ENCODE measurements at places on chromosomes 2 and 18.

- no peak for DNase-seq
These were observed 1.0 kb upstream of the AAK1 start for GRCh38 chr2:69644506-69644979.

DNA sequence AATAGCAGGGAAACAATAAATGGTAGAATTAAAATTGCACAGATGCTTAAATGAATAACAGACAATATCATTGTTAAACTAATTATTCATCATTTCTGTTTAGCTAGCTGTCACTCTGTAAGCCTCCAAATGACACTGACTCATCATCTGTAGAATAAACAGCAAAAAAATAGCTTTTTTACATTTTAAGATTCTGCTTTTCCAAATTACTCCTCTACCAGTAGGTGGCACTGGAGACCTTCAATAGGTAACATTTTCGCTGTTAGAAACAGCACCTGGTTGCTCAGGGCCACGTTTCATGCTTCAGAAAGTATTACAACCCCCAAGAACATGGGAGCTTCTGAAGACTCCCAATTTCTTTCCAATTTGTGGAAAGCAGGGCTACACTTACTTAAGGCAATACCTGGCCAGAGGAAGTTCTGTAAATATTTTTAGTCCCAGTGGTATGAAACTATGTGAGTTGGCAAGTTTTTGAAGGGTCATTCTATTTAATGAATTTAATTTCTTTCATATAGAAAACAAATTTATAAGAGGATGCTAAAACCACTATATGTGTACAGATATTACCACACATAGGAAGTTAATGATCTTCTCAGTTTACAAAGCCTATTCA, 45.4 kb downstream of the TTN start:
- DNase-seq: no peak

DNA sequence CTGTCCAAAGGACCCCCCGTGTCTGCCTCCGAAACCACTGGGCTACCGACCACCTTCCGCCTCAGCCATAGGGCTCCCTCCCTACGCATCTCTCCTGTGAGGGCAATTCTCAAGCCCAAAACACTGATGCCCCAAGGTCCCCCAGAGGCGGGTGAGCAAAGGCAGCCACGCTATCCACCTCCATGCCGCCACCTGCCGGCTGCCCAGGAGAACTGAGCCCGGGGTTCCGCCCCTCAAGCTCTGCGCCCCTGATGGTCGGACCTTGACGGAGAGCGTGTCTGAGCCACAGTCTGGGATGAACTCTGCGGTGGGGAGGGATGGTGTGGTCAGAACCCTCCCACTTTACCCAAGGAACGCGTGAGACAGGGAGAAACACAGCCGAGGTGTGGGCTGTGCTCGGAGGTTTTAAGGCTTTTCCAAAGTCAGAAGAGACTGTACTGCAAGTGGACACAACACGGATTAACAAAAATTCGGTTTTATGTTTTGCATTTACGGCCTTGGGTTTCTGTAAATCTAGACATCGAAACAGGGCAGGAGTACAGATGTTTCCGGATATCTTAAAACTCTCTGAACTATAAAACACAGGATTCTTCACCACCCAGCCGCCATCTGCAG, 114.1 kb downstream of the ZNF516 start:
- DNase-seq: no peak

- no peak for DNase-seq
These were observed 10.5 kb downstream of the GLI2 start for GRCh38 chr2:120746144-120746543.

- no peak for DNase-seq
These were observed 54.6 kb downstream of the IL1R2 start for GRCh38 chr2:102046135-102046986.

GRCh38 chr2:241797441-241798080, 11.4 kb upstream of the NEU4 start:
- DNase-seq: no peak

GRCh38 chr2:216765761-216766262, 70.5 kb upstream of the IGFBP5 start:
- DNase-seq: no peak

DNA sequence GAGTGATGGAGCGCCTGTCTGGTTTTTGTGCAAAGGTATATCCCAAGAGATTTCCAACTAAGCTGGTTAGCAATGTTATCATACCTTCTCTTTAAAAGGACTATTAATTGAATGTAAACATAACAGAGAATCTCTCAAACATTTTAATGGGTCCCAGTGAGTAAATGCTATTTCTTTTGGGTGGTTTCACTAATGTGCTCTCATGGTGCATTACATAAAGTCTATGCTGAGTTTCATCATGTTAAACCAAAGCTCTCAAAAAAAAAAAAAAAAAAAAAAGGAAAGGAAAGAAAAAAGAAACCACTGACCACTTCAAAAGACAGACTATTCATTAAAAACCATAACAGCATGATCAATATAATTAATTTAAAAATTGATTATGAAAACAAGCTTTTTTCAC, 119.1 kb upstream of the SCN1A start:
- no peak for DNase-seq

DNA sequence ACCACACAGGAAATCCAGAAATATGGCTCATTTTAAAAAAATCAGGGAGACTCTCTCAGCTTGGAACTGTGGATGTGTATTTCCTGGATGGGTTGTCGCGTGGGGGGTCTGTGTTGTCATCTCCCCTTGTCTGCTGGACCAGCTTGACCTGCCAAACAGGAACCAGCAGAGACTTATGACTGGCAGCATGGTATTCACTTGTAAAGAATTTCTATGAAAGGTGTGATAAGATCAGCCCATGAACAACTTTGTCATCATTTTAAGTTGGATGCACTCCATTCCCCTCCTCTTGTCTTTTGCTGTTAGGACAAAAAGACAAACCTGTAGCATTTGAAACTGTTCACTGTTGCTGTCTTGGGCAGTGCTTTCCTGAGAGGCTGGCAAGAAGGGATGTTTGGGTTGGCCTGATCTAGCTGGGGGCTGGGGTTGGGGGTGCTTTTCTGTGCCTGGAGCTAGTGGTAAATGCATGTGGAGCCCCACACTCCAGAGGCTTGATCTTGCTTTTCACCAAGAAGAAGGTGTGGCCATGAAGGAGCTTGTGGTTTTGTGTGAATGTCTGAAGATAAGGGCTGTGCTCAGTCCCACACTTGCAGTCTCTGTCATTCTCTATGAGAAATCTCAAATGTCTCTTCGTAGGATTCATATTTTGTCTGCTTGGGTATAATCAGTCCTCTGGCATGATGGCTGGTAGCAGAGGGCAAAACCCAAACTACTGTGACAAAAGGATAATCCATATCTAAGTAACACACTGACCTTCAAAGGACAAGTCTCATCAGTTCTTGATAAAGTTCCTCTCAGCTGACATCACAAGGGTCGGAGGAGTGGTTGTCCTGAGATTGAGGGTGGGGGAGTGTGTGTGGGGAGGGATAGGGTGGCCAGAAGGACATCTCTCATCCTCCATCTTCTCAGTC, 39.0 kb downstream of the RALB start:
- DNase-seq: no peak

DNA sequence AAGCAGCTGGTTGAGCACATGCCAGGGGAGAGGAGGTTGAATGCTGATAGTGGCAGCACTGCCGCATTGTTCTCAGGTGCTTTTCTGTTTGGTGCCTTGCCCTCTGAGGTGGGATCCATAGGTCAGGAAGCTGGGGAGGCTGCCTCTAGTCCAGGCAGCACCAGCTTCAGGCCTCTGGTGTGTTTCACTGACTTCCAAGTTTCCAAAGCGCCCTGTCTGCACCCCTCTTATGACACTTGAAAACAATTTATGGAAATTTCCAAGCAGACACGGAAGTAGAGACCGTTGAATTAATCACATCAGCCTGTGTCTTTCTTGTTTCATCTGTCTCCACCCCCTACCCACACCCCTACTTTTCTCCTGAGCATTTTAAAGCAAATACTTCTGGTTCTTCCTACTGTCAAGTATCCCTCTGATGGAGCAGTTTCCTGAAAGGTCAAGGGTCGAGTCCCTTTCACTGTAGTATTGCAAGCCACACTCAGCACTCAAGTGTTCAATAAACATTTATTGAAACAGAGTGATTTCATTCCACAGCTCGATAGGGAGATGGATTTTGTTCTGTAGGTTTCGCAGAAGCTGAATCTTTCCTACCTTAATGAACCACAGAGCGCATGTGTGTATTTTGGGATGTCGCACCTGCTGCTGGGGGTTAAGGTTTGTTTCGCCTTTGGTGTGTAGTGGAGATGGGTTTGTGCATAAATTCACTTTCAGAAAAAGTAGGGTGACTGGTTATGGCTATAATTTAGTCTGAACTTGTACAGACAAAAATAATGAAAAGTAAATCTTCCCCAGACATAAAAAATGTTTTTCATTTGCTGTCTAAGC, 21.4 kb downstream of the DGKD start:
- no peak for DNase-seq

DNA sequence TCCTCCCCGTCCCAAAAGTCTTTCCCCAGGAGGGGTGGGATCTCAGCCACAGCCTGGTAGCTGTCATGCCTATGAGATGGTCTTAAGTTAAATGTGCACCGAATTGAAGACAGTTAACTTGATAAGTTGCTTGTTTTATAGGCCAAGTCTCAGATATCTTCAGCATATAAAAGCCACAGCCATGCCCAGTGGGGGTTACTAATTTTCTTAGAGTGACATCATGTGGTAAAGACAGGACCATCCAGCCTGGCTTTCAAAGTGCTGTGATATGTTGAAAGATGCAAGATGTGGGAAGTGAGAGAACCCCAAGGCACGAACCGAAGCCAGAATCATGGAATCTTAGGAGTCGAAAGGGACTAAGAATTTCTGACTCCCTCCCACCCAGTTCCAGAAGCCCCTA, 42.1 kb upstream of the FAM124B start:
- DNase-seq: no peak

GRCh38 chr18:3709205-3709604, 259.2 kb downstream of the TGIF1 start:
- no peak for DNase-seq

DNA sequence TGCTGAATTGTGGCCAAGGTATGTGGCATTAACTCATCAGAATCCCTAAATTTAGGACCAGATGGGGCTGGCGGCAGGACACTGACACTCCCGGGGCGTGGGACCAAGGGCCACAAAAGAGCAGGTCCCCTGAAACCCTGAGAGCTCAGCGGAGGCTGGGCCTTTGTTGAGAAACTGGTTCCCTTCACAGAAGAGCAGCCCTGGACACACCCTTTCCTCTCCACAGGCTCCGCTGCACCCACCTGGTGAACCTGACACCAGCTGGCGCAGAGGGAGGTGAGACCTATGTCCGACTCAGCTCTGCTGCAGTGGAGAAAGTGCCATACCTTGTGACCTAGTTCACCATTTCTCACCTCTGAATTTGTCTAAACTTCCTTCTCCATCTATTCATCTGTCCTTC, 119.5 kb downstream of the RTP5 start:
- no peak for DNase-seq

DNA sequence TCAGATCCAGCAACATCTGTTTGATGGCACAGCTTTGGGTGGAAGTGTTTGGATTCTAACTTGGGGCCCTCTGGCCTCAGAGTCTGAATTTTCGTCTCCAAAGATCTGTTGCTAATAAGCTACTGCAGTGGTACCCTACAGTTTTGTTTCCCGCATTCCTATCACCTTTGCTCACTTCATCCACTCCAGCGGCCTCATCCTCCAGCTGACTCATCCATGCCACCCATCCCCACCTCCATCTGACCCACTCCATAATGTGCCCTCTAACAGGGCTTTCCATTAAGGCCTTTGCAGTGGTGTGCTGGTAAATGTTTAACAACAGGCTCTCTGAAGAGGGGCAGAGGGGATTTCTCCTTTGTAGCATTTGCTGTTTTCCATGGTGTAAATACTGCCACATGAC, 225.5 kb downstream of the TGIF1 start:
- no peak for DNase-seq

DNA sequence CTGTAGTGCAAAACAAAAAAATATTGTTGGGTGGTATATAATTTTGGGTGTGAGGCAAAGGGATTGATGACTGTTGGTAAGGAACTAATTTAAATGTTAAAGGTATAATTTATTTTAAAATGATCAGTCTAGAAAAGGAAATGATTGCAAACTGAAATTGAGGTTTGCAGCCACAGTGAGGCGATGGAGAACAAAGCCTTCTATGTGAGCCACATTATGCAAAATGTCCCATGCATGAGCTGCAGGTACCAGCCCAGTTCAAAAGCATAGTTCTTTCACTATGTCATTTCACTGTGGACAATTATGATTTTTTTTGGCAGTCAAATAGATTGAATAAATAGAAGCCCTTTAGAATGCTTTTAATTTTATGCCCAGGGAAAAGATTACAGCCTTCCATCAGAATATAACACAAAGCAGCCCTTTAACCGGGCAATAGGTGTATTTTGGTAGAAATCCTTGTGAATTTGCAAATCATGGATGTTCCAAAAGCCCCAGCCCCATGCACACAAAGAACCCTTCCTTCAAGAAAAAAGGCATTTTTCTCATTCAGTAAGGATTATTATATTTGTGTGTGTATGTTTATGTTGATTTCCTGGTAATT, 1.7 kb downstream of the MAP2 start:
- DNase-seq: no peak

- no peak for DNase-seq
These were observed 234.5 kb upstream of the STON1 start for GRCh38 chr2:48295421-48295820.

DNA sequence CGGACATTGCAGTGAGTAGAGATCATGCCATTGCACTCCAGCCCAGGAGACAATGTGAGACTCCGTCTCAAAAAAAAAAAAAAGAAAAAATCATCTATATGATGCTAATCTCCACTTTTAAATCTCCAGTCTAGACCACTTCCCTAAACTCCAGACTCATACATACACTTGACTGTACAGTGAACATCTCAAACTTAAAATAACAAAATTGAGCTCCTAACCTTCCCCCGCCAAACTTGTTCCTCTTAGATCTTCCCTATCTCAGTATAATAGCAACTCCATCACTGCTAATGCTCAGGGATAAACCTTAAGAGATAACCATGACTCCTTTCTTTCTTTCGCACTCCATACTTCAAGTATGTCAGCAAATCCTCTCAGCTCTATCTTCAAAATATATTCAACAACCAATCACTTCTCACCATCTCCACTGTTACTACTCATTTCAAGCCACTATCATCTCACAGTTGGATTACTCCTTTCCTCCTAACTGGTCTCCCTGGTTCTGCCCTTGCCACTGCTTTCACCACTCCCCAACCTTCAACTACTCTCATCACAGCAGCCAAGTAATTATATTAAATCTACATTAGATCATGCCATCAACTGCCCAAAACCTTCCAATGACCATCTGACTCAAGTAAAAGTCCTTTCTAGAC, 12.0 kb downstream of the MEMO1 start:
- DNase-seq: no peak

DNA sequence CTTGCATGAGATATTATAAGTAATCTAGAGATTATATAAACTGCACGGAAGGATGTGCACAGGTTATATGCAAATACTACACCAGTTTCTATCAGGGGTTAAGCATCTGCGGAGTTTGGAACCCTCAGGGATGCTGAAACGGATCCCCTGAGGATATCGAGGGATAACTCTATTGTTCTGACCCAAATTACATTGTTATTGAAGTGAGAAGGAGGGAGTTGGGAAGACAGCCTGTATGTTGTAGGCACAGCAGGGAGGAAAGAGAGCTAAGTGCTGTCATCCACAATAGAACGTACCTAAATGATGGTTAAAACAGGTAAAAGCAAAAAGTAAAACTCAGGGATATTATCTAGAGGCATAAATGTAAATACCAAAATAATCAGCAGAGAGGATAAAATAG, 44.6 kb upstream of the SMAD2 start:
- no peak for DNase-seq
